ENCODE measurements at places on chromosomes 2 and 18.

GRCh38 chr18:23703057-23703986, 14.1 kb downstream of the LAMA3 start:
- DNase-seq, result peak; percentile 30

DNA sequence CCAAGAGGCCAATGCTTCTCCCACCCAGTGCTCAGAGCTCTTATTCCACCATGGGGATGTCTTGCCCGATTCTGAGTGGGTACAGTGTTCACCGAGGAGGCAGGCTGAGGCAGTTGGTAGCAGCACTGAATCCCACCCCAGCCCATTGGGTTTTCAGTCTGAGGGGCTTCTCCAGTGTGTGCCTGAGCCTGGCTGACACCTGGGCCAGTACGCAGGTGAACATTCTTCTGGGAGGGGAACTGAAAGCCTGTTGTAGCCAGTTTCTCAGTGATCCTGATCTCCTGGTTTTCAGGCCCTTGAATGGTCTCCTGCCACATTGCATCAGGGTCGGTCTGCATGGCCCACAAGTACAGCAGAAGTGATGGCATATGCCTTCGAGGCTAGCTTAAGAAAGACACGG, 98.2 kb downstream of the TMEM17 start:
- no peak for DNase-seq

- no peak for DNase-seq
Observed at GRCh38 chr2:41933046-41933420, 114.8 kb upstream of the PKDCC start.

- DNase-seq, result no peak
Observed at GRCh38 chr2:174445248-174445647, 41.6 kb downstream of the GPR155 start.

- no peak for DNase-seq
Observed at GRCh38 chr2:171004363-171004762, 75.3 kb downstream of the GORASP2 start.

GRCh38 chr2:11669454-11670291, at the start of gene NTSR2:
NTSR2 (minus strand) TSS chr2:11670195; CDS start chr2:11670129, 66 bp downstream.
- no peak for DNase-seq
